Brain pericyte (primary cell): ENCODE measurements at places on chromosomes 12 and 14.

DNA sequence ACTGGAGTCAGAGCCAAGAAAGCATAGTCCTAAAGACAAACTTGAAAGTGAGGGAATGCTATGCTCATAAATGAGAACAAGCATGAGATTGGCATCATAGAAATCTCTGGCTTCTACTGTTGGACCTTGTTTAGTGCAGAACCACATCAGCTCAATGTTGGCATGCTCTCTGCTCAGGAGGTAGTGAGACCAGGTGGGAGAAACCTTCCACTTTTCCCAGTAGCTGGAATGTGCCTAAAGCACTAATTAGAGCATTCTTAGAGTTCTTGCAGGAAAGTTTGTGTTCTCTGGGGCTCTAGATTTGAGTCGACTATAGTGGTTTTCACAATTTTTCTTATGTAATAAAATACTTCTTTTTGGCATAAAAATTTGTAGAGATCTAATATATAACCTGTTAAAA is 159.7 kb upstream of the PRICKLE1 start:
- no peak for DNase-seq

GRCh38 chr14:74423246-74423645 is 2.8 kb downstream of the SYNDIG1L start:
- no peak for DNase-seq

GRCh38 chr14:29235991-29236390 is 469.4 kb downstream of the FOXG1 start:
- no peak for DNase-seq

DNA sequence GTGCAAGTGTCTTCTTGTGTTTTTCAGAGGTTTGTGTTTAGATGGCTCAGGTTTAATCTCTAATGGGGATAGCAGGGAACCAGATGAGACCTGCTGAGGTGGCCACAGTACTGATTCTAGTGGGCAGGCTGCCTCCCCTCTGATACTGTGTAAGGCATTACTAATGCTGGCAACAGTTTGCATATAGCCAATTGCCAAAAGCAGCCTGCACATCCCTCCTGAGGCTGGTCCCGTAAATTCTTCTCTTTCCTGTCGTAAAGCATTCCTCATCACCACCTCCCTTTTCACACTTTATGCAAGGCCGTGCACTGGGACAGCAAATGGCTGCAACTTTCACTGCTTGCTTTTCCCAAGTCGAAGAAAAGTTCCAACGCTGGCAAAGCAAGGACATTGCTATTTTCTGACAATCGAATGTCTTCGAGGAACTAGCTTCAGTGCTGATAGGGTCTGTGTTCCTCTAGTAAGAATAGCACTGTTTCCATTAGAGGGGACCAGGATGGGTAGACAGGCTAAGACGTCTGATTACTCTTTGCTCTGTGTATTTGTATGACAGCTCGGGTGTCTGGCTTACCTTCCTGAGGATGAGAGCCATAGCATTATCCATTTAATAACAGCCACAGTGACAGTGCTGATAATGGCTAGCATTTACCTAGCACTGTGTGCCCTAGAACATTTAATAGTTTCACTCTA is 178.2 kb upstream of the HIF1A start:
- no peak for DNase-seq

DNA sequence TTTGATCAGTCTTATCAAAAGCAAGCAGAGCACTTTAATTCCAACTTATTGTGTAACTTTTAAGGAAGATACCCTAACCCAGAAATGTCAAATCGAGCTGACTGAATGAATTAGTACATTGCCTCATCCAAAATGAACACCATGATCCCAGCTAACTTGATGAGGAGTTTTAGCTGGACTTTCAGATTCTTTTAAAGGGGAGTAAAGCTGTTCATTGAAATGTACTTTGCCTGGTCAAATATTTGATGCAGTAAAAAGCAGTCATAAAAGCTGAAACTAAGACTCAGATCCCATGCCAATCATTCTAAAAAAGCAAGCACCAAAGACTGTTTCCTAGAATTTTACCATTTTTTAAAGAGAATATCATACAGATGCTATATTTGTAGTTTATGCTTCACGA is 114.1 kb downstream of the FSCB start:
- DNase-seq, result no peak

GRCh38 chr12:46184798-46185595 is 83.8 kb downstream of the SLC38A1 start:
- no peak for DNase-seq

- DNase-seq, result no peak
Observed at GRCh38 chr12:50686976-50687375, 76.9 kb upstream of the ATF1 start.

- no peak for DNase-seq
Observed at GRCh38 chr14:69574263-69574953, at the start of gene CCDC177. CCDC177 (minus strand) TSS chr14:69574871; CDS start chr14:69573622, 1,249 bp downstream.

GRCh38 chr14:60250257-60251035 is 1.4 kb downstream of the PPM1A start:
- DNase-seq, result no peak

DNA sequence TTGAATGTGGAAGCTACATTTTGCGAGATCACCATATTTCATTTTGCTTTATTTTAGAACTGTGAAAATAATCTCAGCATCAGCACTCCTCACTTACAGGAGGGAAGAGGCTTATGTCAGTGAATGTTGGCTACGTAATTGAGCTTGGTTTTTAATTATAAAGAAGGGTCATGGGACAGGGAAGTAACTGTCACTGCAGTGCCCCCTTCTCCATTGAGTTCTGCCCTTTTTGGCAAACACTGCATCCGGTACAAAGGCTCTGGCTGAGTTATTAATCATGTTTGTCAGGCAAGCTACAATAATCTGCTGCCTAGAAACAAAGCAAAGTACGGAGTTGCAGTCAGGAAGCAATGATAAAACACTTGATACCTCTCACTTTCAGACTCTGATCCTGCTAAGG is 546.7 kb downstream of the SNAPC1 start:
- no peak for DNase-seq

DNA sequence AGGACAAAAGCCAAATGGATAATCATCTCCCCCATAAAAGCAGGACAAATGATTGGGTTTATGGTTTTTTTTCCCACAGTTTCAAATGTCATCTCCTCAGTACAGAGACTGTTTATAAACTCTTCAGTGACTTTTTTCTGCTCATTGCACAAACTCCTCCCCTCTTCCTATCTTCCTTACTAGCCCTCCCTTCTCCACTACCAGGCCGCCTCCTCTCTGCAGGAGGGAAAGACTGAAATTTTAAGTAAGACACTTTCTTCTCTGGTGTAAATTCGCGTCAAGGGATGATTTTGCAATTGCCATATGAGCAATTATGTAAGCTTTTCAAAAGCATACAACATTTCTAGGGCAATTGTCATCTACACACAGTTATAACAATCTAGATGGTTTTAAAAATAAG is 37.0 kb downstream of the BTG1 start:
- no peak for DNase-seq

DNA sequence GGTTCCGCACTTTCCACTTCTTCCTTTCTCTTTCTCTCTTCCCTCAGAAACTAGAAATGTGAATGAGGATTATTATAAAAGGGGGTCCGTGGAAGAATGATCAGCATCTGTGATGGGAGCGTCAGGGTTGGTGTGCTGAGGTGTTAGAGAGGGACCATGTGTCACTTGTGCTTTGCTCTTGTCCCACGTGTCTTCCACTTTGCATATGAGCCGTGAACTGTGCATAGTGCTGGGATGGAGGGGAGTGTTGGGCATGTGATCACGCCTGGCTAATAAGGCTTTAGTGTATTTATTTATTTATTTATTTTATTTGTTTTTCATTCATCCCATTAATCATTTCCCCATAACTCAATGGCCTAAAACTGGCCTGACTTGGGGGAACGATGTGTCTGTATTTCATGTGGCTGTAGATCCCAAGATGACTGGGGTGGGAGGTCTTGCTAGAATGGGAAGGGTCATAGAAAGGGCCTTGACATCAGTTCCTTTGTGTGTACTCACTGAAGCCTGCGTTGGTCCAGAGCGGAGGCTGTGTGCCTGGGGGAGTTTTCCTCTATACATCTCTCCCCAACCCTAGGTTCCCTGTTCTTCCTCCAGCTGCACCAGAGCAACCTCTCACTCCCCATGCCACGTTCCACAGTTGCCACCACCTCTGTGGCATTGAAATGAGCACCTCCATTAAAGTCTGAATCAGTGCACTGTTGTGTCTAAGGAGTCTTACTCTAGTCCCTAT is 4.6 kb upstream of the ATN1 start:
- DNase-seq, result no peak

GRCh38 chr12:26369588-26369987 is 174.2 kb downstream of the SSPN start:
- DNase-seq, result no peak
